Islet precursor cell (in vitro differentiated cells): ENCODE measurements at places on chromosomes 5 and 9.

DNA sequence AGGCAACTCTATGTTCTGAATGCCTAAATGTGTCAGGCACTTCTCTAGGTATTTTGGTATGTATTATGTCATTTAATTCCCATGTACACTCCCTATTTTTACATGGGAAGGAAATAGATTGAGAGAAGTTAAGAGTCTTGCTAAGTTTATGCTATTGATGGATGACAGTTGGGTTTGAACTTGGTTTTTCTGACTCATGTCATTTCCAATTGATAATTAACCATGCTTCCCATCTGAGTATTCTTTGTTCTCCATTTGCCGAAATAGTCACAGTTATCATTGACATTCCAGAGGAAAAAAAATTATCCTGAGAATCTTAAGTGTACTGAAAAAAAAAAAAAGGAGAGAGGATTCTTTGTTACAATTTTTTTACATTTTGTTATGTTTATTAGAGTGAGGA, 23.1 kb upstream of the DMRTA1 start:
- no peak for DNase-seq

- DNase-seq, result no peak
Measured at GRCh38 chr5:39399135-39400036, 25.4 kb downstream of the DAB2 start.

DNA sequence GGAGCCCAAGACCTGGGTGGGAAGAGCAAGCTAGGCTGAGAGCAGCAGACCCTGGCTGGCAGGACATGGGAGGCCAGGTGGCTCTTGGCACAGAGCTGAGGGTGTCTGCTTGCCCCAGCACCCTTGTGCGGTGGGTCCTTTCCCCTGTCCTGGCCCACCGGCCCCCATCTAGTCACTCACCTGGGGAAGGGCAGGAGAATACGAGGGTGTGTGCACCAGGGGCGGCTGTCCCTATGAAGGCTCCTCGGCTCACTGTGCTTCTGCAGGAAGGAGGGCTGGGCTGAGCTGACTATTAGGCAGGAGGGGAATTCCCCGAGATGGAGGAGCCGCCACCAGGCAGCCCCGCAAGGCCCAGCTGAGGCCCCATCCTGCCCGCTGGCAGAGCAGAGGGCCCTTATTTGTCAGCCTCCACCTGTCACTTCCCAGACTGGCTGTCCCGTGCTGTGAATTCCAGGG, 6.1 kb upstream of the TNIP1 start:
- DNase-seq, result no peak

- DNase-seq, result peak; percentile 96
Measured at GRCh38 chr5:91020065-91020800, 362.9 kb downstream of the ARRDC3 start.

DNA sequence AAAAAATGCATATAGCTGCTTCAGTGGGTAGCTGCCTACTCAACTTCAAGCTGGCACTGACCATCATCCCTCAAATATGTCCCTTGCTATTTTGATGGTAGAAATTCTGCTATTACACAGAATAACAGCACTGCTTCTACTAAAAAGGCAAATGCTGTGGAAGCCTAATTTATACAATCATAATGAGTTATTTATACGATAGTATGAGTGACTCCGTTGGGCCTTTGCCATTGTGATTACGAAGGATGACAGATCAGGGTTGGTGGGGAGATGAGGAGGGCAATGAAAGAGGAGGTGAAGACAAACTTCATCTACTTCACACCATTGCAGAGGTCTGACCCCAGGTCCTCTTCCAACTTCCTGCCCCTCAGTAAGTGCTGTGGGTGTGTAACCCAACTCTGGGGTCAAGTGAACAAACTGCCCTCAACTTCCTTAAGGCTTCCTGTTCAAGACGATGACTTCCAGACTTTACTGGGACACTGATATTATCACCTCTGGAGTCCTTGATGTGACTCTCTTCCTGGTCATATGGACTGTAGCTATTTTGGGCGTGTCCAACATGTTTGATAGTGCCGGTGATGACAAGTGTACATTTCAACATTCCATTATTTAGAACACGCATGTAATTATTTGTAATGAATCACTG, 74.1 kb upstream of the RPS23 start:
- no peak for DNase-seq

DNA sequence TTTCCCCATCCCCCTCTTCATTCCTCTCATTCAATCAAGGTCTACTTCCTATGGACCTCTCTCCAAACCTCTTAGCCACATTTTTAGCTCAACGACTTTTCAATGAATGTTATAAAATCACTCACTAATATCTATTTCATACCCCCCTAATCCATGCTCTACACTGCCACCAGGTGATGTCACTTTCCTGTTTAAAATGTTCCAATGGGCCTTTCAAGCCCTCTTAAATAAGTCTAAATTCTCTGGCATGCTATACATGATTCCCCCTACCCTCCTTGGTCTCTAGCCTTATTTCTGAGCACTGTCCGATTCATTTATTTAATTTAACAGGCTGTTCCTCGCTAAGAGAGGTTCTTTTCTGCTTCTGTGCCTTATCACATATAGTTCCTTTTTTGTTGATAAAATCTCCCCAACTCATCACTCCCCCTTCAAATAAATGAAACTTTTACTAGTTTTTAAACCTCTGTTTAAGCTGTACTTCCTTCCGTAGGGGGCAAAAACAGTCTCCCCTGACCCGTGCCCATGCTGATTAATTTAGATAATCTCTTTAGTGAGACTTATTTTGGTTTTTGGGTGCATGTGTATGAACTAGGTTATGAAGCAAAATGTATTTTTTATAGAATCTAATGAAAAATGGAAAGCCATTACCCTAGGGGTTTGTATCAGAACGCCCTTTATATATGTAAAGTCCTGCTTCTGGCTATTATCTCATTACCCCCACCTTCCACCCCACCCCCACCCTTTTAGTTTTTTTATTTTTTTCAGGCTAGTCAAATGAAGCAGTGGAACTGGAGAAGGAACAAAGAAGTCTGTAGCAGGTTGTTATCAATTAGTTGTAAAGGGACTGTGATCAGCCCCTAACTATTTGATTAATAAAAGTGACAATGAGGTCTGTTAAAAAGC, 9.0 kb downstream of the ABHD17B start:
- no peak for DNase-seq
